Lung (tissue), 17 donors: ENCODE measurements at places on chromosomes 6 and 20. TPM values are rescaled to one million over a fixed set of nuclear protein-coding genes. Genes with fewer than 3 reads are reported as not detected.

DNA sequence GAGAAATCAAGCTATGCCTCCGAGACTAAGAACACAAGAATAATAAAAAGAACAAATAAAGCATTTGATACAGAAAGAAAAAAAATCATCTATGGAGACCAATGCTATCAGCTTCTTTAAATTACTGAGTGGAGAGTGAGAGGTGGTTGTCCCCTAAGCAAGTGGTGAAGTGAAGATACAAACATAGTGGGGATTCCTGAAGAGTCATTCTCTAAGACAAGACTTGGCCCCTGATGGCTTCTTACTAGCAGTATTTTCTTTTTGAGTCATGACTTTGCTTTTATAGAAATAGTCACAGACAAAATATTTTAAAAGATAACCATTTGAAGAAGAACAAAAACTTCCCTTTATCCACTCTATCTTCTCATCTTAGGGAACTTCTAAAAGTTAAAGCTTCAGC is 261.4 kb upstream of the PRDM1 start:
- DNase-seq = no peak
- no peaks in the 10 kb centered on the region for H3K36me3 ChIP-seq

Gene NNAT
- total RNA-seq = 1.9 TPM

GRCh38 chr6:24228123-24228522 is 102.1 kb downstream of the NRSN1 start:
- DNase-seq = no peak
- no peaks in the 10 kb centered on the region for H3K4me1 ChIP-seq
- H3K27ac ChIP-seq = no peak overlapping the region
- no peaks in the 10 kb centered on the region for H3K36me3 ChIP-seq

Gene RBM24
- 3.0 TPM for total RNA-seq

Gene SPATA25
- total RNA-seq = 2.1 TPM

- no peak for DNase-seq
- H3K27me3 ChIP-seq = peaks cover 5% of the 10 kb centered on the region
- H3K4me3 ChIP-seq = no peak overlapping the region
Observed at GRCh38 chr20:3784216-3784853, 2.2 kb downstream of the CENPB start.

DNA sequence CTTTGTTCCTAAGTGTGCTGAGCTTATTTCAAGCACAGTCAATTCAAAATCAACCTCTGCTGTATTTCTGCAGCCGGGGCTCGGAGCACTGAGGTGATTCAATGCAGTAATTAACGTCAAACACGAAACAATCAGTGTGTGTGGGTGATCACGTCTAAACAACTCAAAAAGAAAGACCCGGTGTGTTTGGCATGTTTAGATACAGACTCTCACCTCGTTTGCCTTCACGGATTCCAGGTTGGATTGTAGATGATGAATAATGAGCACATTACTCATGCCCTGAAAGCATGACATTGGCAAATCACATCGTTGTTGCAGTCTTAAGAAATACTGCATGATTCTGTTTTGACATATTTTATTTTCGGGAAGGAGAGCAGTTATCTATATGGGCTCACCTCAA is 231.0 kb downstream of the QKI start:
- DNase-seq = no peak
- H3K4me3 ChIP-seq = no peak overlapping the region
- no peaks in the 10 kb centered on the region for H3K4me1 ChIP-seq
- H3K27me3 ChIP-seq = no peaks in the 10 kb centered on the region
- no peaks in the 10 kb centered on the region for H3K36me3 ChIP-seq

DNA sequence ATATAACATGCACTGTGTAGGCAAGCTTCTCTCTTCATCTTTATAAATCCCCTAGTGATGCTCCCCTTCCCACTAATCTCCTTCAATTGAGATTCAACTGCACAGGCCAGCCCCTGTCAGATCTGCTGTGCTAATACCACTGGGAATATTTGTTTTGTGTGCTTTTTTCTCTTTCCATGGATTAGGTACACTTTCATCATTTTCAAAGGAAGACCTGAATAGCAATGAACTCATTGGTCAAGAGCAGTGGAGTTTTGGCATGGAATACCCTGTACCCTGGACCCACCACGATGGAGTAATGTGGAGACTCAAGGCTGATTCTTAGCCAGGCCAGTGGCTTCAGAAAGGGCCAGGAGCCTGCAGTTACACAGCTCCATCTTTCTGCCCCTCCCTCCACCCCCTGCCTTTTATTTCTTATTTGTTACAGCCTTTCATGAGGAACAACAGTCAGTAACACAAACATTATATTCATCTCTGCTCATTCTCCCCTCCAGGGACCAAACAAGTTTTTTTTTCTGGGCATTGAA is 75.4 kb upstream of the KCNG1 start:
- H3K27me3 ChIP-seq = no peaks in the 10 kb centered on the region
- H3K4me1 ChIP-seq = no peaks in the 10 kb centered on the region
- no peak overlapping the region for H3K4me3 ChIP-seq
- DNase-seq = no peak
- H3K36me3 ChIP-seq = no peaks in the 10 kb centered on the region

DNA sequence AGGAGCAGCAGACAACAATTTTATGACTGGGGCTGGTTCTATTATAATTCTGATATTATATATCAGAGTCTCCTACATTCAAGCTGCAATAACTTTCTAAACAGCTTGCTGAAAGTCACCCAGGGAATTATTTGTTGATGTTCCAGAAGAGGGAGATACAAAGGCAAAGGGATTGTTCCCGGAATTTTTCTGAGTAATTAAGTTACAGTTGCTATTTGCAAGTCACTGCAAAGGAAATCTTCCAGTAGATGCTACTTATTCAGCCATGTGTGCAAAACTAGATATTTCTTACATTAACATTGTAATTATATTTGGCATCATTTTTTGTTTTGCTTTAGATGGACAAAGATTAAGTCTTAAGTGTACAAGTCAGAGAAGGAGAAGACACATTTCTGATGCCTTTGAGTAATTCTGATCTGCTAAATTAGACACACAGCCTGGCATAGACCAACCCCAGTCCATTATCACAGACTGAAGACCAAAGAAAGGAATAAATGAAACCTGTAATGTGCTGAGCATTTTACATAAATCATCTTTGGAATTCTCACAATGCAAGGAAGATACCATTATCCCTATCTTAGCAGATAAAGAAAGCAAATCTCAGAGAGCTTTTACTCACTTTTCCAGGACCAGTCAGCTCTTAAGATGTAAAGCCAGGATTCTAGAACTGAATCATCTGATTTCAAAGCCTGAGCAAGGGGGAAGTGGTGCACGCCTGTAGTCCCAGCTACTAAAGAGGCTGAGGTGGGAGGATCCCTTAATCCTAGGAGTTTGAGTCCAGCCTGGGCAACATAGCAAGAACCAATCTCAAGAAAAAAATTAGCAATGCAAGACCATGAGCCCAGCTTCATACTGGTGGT is 62.6 kb upstream of the AKAP12 start:
- H3K27me3 ChIP-seq = no peaks in the 10 kb centered on the region
- H3K36me3 ChIP-seq = no peaks in the 10 kb centered on the region
- H3K4me1 ChIP-seq = peaks cover 21% of the 10 kb centered on the region
- H3K4me3 ChIP-seq = no peak overlapping the region

GRCh38 chr20:41222703-41223102 is 85.4 kb downstream of the PLCG1 start:
- no peak for DNase-seq
- H3K4me1 ChIP-seq = peaks cover 7% of the 10 kb centered on the region
- H3K4me3 ChIP-seq = no peak overlapping the region

- H3K36me3 ChIP-seq = no peaks in the 10 kb centered on the region
- H3K4me3 ChIP-seq = no peak overlapping the region
- H3K27me3 ChIP-seq = no peaks in the 10 kb centered on the region
- H3K27ac ChIP-seq = no peak overlapping the region
- H3K4me1 ChIP-seq = no peaks in the 10 kb centered on the region
Observed at GRCh38 chr6:77373955-77374354, 89.3 kb downstream of the HTR1B start.

GRCh38 chr6:127816643-127817042 is 84.2 kb downstream of the THEMIS start:
- H3K27me3 ChIP-seq = no peaks in the 10 kb centered on the region
- no peak overlapping the region for H3K4me3 ChIP-seq
- H3K27ac ChIP-seq = no peak overlapping the region
- H3K36me3 ChIP-seq = no peaks in the 10 kb centered on the region
- no peak for DNase-seq
- no peaks in the 10 kb centered on the region for H3K4me1 ChIP-seq
